ENCODE measurements at places on chromosomes 6 and 20.

- DNase-seq: no peak
These were observed 151.0 kb upstream of the SMLR1 start for GRCh38 chr6:130676077-130676772.

GRCh38 chr6:11403035-11403601 is 134.4 kb upstream of the TMEM170B start:
- DNase-seq: no peak

DNA sequence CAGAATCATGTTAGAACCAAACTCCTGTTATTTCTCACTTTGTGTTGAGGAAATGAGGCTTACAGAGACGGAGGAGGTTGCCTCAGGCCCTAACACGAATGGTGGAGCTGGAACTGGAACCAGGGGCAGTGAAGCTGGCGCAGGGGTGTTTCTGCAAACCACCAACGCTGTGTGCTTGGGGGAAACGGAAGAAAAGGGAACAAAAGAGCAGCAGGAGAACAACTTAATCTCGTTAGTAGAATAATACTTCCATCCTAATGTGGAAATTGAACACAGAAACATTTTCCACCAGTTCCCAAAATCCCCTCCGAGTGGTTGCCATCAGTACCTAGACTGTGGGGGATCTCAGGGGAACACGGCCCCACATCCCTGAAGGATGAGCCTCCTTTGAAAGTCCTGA is 103.4 kb upstream of the FRMD1 start:
- no peak for DNase-seq

GRCh38 chr6:119205911-119206618 is 127.6 kb upstream of the FAM184A start:
- no peak for DNase-seq

DNA sequence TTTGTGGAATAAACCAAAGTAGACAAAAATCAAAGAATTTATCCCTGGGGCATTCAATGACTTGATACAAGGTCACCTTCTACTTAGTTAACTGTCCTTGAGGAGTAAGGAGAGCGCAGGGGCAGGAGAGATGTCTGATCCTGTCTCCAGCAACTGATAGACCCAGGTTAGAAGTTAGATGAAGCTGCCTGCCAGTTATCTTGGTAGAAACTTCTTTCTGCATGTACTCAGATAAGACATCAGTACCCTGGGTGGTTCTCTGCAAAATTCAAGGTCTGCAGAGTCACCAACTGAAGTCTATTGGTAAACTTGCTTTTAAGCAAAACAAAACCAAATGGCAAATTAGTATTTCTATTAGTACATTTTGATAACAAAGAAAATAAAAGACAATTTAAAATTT is 2.7 kb downstream of the SGK1 start:
- DNase-seq: no peak

DNA sequence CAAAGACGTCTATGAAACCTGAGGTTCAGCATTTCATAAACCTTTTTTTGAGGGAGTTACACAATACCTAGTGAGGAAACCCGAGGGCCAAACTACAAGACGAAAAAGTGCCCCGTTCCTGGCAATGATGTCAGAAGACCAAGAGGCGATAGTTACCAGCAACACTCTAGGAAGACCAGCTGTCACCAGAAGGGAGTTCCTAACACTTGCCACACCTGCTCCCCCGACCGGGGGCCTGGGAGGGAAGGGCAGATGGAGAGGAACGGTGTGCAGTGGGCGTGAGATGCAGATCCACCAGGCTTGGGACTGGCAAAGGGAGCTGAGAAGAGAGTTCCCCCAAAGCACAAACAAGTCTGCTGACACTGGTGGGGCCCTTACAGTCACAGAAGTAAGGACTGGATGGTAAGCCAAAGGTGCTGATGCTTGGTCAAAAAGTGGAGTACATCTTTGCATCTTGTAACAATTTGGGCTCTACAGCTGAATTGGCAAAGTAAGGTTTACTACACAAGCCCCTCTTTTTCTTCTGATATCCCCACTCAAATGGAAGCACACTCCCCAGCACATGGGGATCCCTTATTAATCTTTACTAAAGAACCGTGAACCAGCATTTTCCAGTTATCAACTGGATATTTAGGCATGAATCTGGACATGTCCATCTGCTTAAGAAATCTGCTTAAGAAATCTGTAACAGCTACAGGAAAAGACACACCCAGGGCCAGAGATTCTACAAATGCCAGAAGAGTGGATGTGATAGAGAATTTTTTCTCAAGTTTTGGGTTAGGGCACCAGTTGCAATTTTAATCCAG is 38.5 kb downstream of the PANK2 start:
- DNase-seq: no peak

DNA sequence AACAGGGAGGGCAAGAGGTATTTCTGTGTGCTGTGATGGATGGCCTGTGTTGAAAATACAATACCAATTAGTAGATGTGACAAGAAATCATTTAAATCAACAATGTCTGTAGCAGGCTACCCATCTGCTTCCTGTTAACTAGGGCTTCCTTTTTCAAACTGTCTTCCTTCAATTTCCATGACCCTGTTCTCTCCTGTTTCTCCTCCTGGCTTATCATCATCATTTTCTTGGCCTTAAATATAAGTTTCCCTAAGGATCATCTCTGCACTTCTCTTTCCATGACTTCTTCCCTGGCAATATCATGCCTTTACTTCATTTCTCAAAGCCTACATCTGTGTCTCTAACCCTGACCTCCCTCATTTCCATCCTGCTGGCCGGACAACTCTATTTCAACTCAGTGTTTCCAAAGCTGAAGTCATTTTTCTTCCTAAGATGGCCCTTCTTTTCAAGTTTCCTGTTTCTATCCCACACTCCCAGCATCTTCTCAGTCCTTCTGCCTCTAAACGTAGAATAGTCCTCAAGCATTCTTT is 18.2 kb downstream of the ZC2HC1B start:
- no peak for DNase-seq

DNA sequence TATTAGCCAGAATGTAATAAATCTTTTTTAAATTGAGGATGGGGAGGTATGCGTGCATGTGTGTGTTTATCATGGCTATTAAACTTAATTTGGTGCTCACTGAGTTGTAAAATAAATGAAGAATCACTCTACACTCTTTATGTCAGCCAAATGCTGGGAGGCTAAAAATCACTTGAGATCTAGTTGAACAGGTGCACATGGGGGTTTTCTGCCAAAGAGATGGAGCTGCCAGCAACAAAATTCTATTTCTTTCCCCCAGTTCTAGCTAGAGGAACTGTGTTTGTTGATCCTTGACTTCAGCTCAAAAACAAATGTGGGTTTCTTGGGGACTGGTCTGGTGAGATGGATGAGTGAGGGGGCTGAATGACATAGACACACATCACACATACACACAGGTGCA is 183.3 kb upstream of the BTBD3 start:
- DNase-seq: no peak

- peak; percentile 19 for DNase-seq
These were observed 194.8 kb downstream of the COL9A1 start for GRCh38 chr6:70107852-70108629.

- DNase-seq: no peak
These were observed 8.9 kb downstream of the STX11 start for GRCh38 chr6:144159223-144159622.

Measured in CD4-positive, alpha-beta T cell treated with Interleukin-15 for 4 hours (primary cell).